ENCODE measurements at places on chromosomes 7 and 10. TPM values are rescaled to one million over a fixed set of nuclear protein-coding genes. Genes with fewer than 3 reads are reported as not detected.

DNA sequence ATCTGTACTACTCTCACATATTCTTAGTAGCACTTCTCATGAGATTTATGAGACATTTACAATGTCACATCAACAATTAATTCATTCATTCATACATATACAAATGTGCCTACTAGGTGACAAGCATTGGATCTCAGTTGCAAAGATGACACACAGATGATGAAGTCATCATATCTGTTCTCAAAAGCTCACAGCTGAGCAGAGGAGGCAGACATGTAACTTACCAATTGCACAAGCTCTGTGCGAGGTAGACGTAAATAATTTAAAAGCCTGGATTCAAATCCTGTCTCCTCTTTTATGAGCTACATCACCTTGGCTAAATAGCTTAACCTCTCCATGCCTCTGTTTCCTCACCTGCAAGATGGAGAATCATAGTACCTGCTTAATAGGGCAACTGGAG is 109.4 kb upstream of the FAM133B start:
- H3K27ac ChIP-seq: no peak overlapping the region
- H3K27me3 ChIP-seq: no peaks in the 10 kb centered on the region
- H3K4me3 ChIP-seq: no peak overlapping the region
- H3K36me3 ChIP-seq: no peaks in the 10 kb centered on the region
- H3K4me1 ChIP-seq: peaks cover 3% of the 10 kb centered on the region

DNA sequence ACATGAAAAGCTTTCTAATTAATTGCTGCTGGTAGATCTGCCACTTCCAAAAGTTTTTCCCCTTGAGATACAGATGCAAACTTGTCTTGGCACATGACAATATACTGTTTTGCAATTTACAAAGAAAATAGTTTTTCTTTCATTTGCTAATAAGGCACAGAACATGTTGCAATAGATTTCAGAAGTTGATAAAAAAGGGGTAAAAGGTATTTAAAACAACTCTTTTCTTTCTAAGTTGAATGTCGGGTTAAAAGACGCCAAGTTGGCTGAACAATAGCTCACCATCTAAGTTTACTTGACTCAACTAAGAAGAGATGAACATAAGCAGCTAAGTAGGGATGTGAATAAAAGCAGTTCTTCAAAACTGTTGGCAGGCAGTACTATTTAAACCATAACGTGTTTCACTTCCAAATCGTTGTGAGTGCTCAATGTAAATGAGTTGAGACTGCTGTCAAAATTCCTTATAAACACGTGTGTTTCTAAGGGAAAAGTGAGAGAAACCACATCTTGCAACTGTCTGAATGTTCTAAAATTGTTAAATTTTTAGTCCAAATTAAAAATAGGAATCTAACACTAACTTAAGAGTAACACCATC is 14.5 kb upstream of the THSD7A start:
- H3K27ac ChIP-seq: no peak overlapping the region
- no peak for DNase-seq
- H3K4me1 ChIP-seq: no peaks in the 10 kb centered on the region
- no peaks in the 10 kb centered on the region for H3K27me3 ChIP-seq

DNA sequence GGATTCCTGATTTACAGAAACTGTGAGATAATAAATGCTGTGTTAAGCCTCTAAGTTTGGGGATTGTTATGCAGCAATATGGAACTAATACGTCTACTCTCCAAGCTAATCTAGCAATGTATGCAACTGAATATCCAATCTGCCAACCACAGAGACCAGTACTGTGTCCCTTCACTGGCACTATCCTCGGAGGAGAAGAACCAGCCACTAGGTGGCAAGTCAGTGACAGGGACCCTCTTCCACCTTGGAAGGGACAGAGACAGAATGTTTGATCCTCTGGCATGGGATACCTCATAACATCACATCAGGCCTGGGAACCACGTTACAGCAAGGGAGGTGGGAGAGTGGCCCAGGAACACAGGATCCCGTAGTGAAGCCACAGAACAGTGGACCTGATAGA is 96.4 kb downstream of the CREM start:
- no peaks in the 10 kb centered on the region for H3K4me1 ChIP-seq
- DNase-seq: no peak
- no peaks in the 10 kb centered on the region for H3K36me3 ChIP-seq
- H3K27me3 ChIP-seq: no peaks in the 10 kb centered on the region

ZWINT gene
- 43.1 TPM for total RNA-seq

EVX1 gene
- total RNA-seq: not detected
